ENCODE measurements at places on chromosomes 7 and 10.

GRCh38 chr7:116836911-116837310 is 25.5 kb upstream of the CAPZA2 start:
- no peak for DNase-seq

DNA sequence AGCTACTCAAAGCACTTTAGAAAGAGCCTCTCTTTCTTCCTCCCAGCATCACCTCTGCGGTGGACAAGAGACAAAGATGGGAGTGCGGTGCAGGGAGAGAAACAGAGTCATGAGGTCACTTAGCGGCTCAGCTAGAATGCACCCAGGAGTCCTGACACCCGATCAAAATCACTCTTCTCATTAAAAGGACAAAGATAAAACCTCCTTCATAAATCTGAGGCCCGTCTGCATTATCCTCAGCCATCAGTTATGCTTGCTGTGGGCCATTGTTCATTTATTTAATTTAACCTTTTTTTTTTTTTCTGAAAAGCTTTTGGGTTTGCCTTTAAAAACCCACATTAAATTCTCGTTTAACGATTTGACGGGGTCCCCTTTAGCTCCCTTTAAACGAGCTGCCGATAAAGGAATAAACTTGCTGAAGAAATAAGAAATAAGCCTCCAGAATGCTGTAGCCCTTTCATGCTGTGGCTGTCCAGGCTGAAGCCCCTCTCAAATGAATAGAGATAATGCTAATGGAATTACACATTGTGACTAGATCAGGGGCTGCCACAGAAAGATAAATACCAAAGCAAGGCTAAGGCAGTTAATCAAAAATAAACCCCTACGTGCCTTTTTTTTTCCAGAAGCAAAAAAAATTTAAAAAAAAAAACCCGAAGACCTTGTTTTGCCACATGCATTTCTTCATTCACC is 16.1 kb upstream of the PLXNA4 start:
- DNase-seq: no peak

DNA sequence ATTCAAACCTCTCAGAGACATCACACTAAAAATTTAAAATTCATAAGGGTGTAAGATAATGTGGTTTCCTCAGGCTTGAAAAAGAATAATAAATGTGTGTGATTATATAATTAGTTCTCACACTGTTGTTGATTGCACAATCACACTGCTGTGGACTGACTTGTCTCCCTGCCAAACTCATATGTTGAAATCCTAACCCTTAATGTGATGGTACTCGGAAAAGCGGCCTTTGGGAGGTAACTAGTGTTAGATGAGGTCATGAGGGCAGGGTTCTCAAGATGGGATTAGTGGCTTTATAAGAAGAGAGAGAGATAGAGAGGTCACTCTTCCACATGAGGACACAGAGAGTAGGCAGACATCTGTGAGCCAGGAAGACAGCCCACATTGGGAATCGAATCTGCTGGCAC is 128.5 kb upstream of the COL1A2 start:
- no peak for DNase-seq

DNA sequence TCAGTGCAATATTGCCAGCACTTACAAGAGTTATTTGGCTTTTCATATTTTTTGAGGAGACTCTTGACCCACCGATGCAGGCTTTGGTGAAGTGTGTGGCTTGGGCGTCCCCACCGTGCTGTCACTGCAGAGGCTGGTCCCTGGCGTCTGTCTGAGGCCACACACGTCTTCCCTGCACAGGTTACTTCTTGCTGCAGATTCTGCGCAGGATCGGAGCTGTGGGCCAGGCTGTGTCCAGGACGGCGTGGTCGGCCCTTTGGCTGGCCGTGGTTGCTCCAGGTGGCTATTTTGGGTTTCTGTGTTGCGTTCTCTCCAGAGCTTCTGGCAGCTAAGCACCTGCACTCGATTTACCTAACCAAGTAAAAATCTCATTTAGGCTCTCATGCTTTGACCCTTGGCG is 18.9 kb downstream of the SUN1 start:
- no peak for DNase-seq

- DNase-seq: no peak
Observed at GRCh38 chr10:18113881-18114280, 26.3 kb upstream of the CACNB2 start.

GRCh38 chr7:118053353-118053752 is 130.6 kb upstream of the LSM8 start:
- no peak for DNase-seq

DNA sequence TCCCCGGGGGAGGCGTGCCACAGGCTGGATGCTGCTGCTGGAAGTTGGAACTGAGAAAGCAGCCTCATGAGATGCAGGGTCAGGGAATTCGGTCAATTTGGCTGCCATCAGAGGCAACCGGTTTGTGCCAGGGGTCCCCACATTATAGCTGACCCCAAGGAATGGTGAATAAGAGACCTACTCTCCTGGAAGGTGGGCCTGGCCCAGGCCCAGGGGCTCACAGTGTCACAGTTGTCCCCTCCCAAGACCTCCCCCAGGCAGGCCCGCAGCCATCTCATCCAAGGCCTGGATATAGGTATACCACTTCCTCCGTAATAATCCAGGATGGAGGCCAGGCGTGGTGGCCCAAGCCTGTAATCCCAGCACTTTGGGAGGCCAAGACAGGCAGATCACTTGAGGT is 114.6 kb downstream of the NPTX2 start:
- no peak for DNase-seq

DNA sequence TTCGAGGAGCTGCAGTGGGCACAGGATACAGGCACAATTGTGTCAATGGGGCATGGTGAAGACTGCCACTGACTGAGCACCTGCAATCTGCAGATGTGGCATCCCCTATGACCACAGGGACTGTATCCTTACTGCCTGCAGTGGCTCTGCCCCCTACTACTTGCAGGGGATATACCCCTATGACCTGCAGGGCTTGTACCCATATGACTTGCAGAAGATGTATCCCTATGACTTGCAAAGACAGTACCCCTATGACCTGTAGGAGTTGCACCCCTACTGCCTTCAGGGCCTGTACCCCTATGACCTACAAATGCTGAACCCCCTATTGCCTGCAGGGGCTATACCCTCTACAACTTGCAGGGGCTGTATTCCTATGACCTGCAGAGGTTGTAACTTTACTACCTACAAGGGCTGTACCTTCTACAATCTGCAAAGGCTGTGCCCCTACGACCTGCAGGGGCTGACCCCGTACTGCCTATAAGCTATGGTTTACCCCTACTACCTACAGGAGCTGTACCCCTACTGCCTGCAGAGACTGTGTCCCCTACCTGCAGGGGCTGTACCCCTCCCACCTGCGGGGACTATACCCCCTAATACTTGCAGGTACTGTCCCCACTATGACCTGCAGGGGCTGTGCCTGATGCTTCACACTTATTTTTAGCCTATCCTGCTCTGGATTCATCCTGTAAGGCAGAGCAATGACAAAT is 65.9 kb upstream of the ADAM12 start:
- DNase-seq: no peak

- no peak for DNase-seq
Observed at GRCh38 chr10:103458720-103459119, at the start of gene CALHM1. Gene CALHM1, minus strand, starts transcription at chr10:103458900. Its CDS starts 149 bp downstream, at chr10:103458751.

Measured in stimulated activated CD4-positive, alpha-beta T cell treated with anti-CD3 and anti-CD28 coated beads, TNF-alpha, amount 100 ng/mL, for 1 hour (primary cell).